ENCODE measurements at places on chromosomes 1 and 21.
A peak's percentile ranks its signal among the peaks of the same experiment; 100 is the strongest.

DNA sequence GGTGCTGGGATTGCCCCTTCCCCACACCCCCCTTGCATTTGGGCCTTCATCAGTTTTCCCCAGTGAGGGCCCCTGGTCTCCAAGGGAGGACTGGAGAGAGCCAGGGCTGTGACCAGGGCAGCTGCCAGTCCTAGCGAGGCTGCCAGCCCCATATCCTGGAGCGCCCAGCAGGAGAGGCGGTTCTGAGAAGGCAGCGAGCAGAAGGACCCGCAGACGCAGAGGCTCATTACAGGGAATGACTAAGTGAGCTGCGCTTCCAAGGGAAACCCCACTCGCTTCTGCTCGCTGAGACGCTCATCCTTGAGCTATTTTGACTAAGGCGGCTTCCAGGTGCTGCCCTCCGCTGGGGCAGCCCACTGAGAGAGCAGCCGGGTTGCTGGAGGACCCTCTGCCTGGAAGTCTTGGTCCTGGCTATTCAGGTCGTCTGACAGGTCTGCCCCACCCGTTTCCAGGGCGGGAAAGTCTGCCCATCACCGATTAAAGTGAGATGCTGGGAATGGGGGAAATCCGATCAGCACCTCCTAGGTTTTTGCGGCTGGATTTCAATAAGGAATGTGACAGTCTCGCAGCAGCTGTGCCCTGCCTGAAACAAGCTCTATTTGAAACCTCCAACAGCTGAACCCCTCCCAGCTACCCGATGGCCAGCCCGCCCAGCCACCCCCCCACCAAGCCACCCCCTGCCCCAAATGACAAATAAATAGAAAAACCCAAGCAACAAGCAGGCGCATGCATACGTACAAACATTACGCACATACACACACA is 2.8 kb downstream of the KCNN3 start:
- H3K4me1 ChIP-seq: peaks cover 61% of the 10 kb centered on the region
- H3K36me3 ChIP-seq: no peaks in the 10 kb centered on the region
- no peak overlapping the region for H3K4me3 ChIP-seq
- peaks cover 36% of the 10 kb centered on the region for H3K27me3 ChIP-seq

GRCh38 chr1:94922761-94923331 is 4.1 kb downstream of the CNN3 start:
- H3K4me1 ChIP-seq: peaks cover 12% of the 10 kb centered on the region
- no peak overlapping the region for H3K4me3 ChIP-seq
- H3K27me3 ChIP-seq: peaks cover 20% of the 10 kb centered on the region
- DNase-seq: no peak
- no peak overlapping the region for H3K27ac ChIP-seq
- H3K36me3 ChIP-seq: no peaks in the 10 kb centered on the region

DNA sequence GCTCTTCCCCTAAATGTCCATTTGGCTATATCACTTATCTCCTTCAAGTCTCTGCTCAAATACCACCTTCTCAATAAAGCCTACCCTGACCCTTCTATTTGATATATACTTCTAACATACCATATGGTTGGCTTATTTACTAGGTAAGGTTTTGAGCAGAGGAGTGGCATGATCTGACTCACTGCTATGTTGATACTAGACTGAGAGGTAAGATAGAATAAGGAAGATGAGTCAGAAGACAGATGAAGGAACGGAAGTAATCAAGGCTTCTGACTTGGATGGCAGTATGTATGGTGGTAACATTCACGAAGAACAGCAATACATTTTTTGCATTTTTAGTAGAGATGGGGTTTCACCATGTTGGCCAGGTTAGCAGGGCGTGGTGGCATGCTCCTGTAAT is 4.8 kb upstream of the HRNR start:
- no peak overlapping the region for H3K4me3 ChIP-seq
- H3K36me3 ChIP-seq: no peaks in the 10 kb centered on the region
- DNase-seq: no peak
- H3K27ac ChIP-seq: no peak overlapping the region
- H3K4me1 ChIP-seq: no peaks in the 10 kb centered on the region

- peaks cover 6% of the 10 kb centered on the region for H3K4me1 ChIP-seq
- H3K36me3 ChIP-seq: peaks cover 33% of the 10 kb centered on the region
- no peak overlapping the region for H3K4me3 ChIP-seq
- no peak for DNase-seq
These were observed 27.7 kb downstream of the UCHL5 start for GRCh38 chr1:193031431-193031830.

GRCh38 chr1:78359666-78360065 is 131.1 kb upstream of the PTGFR start:
- no peaks in the 10 kb centered on the region for H3K36me3 ChIP-seq
- no peak for DNase-seq
- no peaks in the 10 kb centered on the region for H3K27me3 ChIP-seq
- no peak overlapping the region for H3K27ac ChIP-seq
- no peak overlapping the region for H3K4me3 ChIP-seq

GRCh38 chr1:44743211-44743610 is 3.6 kb downstream of the KIF2C start:
- no peak for DNase-seq
- H3K36me3 ChIP-seq: peaks cover 50% of the 10 kb centered on the region
- peaks cover 35% of the 10 kb centered on the region for H3K4me1 ChIP-seq
- peak overlapping the region; percentile 57 for H3K4me3 ChIP-seq
- no peaks in the 10 kb centered on the region for H3K27me3 ChIP-seq

- H3K27ac ChIP-seq: no peak overlapping the region
- no peak overlapping the region for H3K4me3 ChIP-seq
- H3K4me1 ChIP-seq: no peaks in the 10 kb centered on the region
- no peak for DNase-seq
- peaks cover 19% of the 10 kb centered on the region for H3K36me3 ChIP-seq
These were observed 415.6 kb downstream of the SMYD3 start for GRCh38 chr1:246091477-246091876.

GRCh38 chr1:176118985-176119384 is 88.1 kb downstream of the COP1 start:
- no peak overlapping the region for H3K27ac ChIP-seq
- no peak overlapping the region for H3K4me3 ChIP-seq
- H3K27me3 ChIP-seq: no peaks in the 10 kb centered on the region
- H3K36me3 ChIP-seq: peaks cover 51% of the 10 kb centered on the region

DNA sequence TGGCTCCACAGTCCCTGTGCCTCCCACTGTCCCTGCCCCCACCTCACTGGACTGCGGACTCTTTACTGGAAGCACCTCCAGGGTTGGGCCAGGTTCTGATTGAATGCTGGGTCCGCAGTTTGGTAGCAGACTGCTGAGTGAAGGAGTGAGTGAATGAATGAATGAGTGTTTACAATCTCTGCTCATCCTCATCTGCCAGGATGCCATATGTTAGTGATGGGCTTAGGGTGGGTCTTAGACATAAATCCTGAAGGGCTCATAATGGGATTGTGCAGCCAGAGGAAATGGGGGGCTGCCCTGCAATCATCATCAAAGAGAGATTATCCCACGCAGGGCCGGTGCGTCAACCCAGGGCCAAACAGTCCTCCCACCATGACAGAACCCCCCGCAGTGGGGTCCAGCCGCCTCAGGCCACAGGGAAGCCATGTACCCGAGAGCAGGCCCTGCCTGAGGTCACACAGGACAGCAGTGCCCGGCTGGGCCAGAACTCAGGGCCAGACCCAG is 26.1 kb downstream of the SLC1A7 start:
- no peaks in the 10 kb centered on the region for H3K4me1 ChIP-seq
- H3K27me3 ChIP-seq: peaks cover 6% of the 10 kb centered on the region
- H3K36me3 ChIP-seq: no peaks in the 10 kb centered on the region

- H3K4me3 ChIP-seq: no peak overlapping the region
- H3K27ac ChIP-seq: no peak overlapping the region
- no peak for DNase-seq
These were observed 36.5 kb upstream of the PDE9A start for GRCh38 chr21:42616941-42617340.

- DNase-seq: no peak
- no peak overlapping the region for H3K4me3 ChIP-seq
- no peak overlapping the region for H3K27ac ChIP-seq
These were observed 35.4 kb upstream of the SRSF10 start for GRCh38 chr1:24015221-24016210.

- H3K36me3 ChIP-seq: no peaks in the 10 kb centered on the region
- no peak overlapping the region for H3K4me3 ChIP-seq
- no peaks in the 10 kb centered on the region for H3K4me1 ChIP-seq
- no peak overlapping the region for H3K27ac ChIP-seq
- no peak for DNase-seq
- H3K27me3 ChIP-seq: peaks cover 4% of the 10 kb centered on the region
These were observed 57.8 kb upstream of the ERRFI1 start for GRCh38 chr1:8083739-8084484.

GRCh38 chr21:46425041-46425440 is 33.6 kb upstream of the DIP2A start:
- H3K36me3 ChIP-seq: peaks cover 16% of the 10 kb centered on the region
- peak overlapping the region; percentile 82 for H3K27ac ChIP-seq
- H3K4me1 ChIP-seq: peaks cover 22% of the 10 kb centered on the region
- DNase-seq: peak; percentile 28
- peak overlapping the region; percentile 60 for H3K4me3 ChIP-seq

DNA sequence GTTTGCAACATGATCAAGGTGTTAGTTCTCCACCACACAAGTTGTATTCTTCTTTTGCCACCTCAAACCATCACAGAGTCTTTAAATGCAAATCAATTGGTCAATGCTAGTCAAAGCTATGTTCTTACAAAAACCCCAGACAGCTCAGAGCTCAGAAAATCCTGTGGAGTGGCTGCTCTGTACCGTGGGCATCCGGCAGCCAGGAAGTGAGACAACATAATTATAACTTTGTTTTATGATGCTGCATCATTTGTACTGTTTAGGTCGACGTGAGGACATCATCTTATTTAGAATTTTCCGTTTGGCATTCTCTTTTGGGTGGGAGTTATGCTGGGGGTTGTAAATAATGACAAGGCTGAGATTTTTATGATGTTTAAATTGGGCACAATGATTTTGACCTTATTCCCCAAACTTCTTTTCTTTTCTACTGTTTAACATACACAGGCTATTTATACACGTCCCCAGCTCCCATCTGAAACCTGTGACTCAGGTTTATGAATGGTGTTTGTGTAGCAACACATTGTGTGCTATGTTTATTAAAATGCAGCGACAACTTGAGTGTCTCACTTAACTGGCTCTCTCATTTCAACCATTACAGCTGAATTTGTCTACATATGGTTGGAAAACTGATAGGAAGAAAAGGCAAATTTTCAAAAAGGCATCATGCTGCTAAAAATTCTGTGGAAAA is 124.0 kb downstream of the CNIH3 start:
- H3K4me1 ChIP-seq: peaks cover 8% of the 10 kb centered on the region
- no peak overlapping the region for H3K27ac ChIP-seq
- peaks cover 4% of the 10 kb centered on the region for H3K27me3 ChIP-seq
- H3K36me3 ChIP-seq: no peaks in the 10 kb centered on the region
- DNase-seq: no peak

GRCh38 chr1:188551176-188551575 is 1722.4 kb downstream of the PLA2G4A start:
- no peak for DNase-seq
- H3K27me3 ChIP-seq: no peaks in the 10 kb centered on the region
- H3K4me3 ChIP-seq: no peak overlapping the region
- H3K36me3 ChIP-seq: no peaks in the 10 kb centered on the region
- H3K27ac ChIP-seq: no peak overlapping the region

DNA sequence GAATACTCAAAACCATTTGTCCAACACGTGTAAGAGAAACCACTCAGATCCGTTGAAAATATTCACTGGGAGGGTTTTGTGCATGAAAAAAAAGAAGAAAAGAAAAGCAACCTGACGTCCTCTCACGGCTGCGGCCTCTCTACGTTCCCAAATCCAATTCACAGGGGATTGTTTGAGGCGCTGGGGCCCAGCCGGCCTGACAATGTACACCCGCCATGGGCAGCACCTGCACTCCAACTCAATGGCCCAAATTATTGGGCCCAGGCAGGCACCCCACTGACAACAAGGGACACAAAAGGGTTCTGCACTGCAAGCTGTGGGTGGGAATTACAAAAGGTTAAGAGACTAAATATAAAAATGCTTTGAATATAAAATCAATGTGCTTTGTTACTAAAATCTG is 41.5 kb downstream of the MORN1 start:
- no peak overlapping the region for H3K27ac ChIP-seq
- no peak overlapping the region for H3K4me3 ChIP-seq
- no peaks in the 10 kb centered on the region for H3K27me3 ChIP-seq
- no peak for DNase-seq

GRCh38 chr21:23247334-23247733 is 2249.1 kb downstream of the NCAM2 start:
- H3K4me3 ChIP-seq: no peak overlapping the region
- no peaks in the 10 kb centered on the region for H3K36me3 ChIP-seq
- no peaks in the 10 kb centered on the region for H3K27me3 ChIP-seq
- no peaks in the 10 kb centered on the region for H3K4me1 ChIP-seq

DNA sequence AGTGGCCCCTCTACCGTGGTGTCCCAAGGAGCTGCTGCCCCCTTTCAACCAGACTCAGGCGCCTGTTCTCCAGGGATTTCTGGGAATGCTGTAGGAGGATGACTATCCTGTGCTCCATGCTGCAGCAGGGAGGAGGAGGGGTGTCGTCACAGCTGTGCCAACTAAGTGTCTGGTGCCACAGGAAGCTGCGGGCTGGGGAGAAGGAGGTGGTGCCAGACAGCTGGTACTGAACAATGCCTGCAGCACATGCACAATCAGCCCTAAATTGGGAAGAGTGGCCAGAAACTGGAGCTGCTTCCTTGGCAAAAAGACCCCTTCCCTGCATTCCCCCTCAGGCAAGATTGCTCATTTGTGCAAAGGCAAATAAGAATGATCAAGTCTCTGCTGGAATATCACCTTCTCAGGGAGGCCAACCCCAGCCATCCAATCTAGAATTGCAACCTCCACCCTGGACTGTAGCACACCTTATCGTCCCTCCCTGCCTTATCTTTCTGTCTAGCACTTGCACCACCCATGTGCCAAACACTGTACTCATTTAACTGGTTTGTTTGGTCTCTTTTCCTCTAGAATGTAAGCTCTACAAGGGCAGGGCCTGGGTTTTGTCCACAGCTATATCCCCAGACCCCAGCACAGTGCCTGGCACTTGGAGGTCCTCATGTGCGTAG is 33.3 kb downstream of the LAMB3 start:
- H3K4me1 ChIP-seq: no peaks in the 10 kb centered on the region
- H3K27me3 ChIP-seq: no peaks in the 10 kb centered on the region
- H3K4me3 ChIP-seq: no peak overlapping the region
- no peak for DNase-seq
- no peak overlapping the region for H3K27ac ChIP-seq

DNA sequence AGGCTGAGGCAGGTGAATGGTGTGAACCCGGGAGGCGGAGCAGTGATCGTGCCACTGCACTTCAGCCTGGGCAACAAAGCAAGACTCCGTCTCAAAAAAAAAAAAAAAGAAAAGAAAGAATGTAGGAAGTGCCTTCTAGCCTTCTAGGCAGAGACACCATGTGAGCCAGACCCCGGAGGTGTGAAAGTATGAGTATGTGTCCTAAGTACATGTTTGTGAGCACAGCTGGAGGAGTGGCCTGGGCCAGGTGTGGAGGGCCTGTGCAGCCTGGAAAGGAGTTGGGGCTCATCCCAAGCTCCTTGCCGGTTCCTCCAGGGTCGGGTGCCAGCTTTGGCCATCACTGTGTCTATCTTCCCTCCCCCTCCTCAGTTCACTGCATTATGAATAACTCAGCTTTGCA is 13.0 kb downstream of the SOX13 start:
- no peaks in the 10 kb centered on the region for H3K4me1 ChIP-seq
- no peak overlapping the region for H3K4me3 ChIP-seq

- H3K4me3 ChIP-seq: no peak overlapping the region
- no peaks in the 10 kb centered on the region for H3K4me1 ChIP-seq
- H3K27ac ChIP-seq: no peak overlapping the region
- H3K27me3 ChIP-seq: peaks cover 12% of the 10 kb centered on the region
- H3K36me3 ChIP-seq: no peaks in the 10 kb centered on the region
- DNase-seq: no peak
These were observed 80.1 kb upstream of the CD34 start for GRCh38 chr1:207990876-207991582.

GRCh38 chr1:114314098-114314497 is 160.4 kb upstream of the SYT6 start:
- H3K36me3 ChIP-seq: no peaks in the 10 kb centered on the region
- H3K27ac ChIP-seq: no peak overlapping the region
- DNase-seq: no peak
- no peaks in the 10 kb centered on the region for H3K27me3 ChIP-seq
